ENCODE measurements at places on chromosomes 4 and X. TPM values are rescaled to one million over a fixed set of nuclear protein-coding genes. Genes with fewer than 3 reads are reported as not detected.

CCSER1 gene
- 0.37 TPM for polyA plus RNA-seq

JAKMIP1 gene
- polyA plus RNA-seq, result 0.14 TPM

GUCY1B1 gene
- 21.5 TPM for polyA plus RNA-seq

TCEAL7 gene
- 253 TPM for polyA plus RNA-seq

ETNPPL gene
- polyA plus RNA-seq, result not detected

SLITRK4 gene
- 3.0 TPM for polyA plus RNA-seq

USP51 gene
- polyA plus RNA-seq, result 3.5 TPM

C4orf36 gene
- 0.35 TPM for polyA plus RNA-seq

MAP7D2 gene
- polyA plus RNA-seq, result 0.45 TPM

ESX1 gene
- polyA plus RNA-seq, result not detected

STPG2 gene
- not detected for polyA plus RNA-seq

RTL5 gene
- polyA plus RNA-seq, result 10.3 TPM

PCDH18 gene
- polyA plus RNA-seq, result 46.1 TPM

KANTR gene
- 11.6 TPM for polyA plus RNA-seq

KLF8 gene
- polyA plus RNA-seq, result 6.5 TPM

SLC16A2 gene
- polyA plus RNA-seq, result 63.1 TPM

GPR82 gene
- polyA plus RNA-seq, result 0.13 TPM

FGFBP2 gene
- polyA plus RNA-seq, result not detected

CT45A2 gene
- polyA plus RNA-seq, result not detected

GYPE gene
- 2.6 TPM for polyA plus RNA-seq

TLL1 gene
- 1.7 TPM for polyA plus RNA-seq

SATL1 gene
- polyA plus RNA-seq, result 0.43 TPM

MFAP3L gene
- 1.7 TPM for polyA plus RNA-seq

NPNT gene
- polyA plus RNA-seq, result 143 TPM

DBET gene
- polyA plus RNA-seq, result not detected

SPATA4 gene
- 0.40 TPM for polyA plus RNA-seq

AREG gene
- polyA plus RNA-seq, result 0.21 TPM

MAGEA12 gene
- polyA plus RNA-seq, result not detected

ZFYVE28 gene
- 2.5 TPM for polyA plus RNA-seq

OPN1MW2 gene
- polyA plus RNA-seq, result not detected

HERC6 gene
- 1.7 TPM for polyA plus RNA-seq

TLR1 gene
- polyA plus RNA-seq, result 3.1 TPM

CFAP299 gene
- polyA plus RNA-seq, result 0.32 TPM

All from hindlimb muscle (tissue), 1 donor.